ENCODE measurements at places on chromosomes 12 and 14. TPM values are rescaled to one million over a fixed set of nuclear protein-coding genes. Genes with fewer than 3 reads are reported as not detected.

Gene ASIC1
- 31.3 TPM for total RNA-seq

Gene ZNF140
- 19.8 TPM for total RNA-seq

Gene KRT73
- 0.42 TPM for total RNA-seq

Gene COCH
- 2.2 TPM for total RNA-seq

Gene FAM90A1
- 0.11 TPM for total RNA-seq

Gene TMEM52B
- not detected for total RNA-seq

Gene EAPP
- 44.7 TPM for total RNA-seq

Gene SYCP3
- total RNA-seq = 0.94 TPM
